ENCODE measurements at places on chromosomes 11 and 22. TPM values are rescaled to one million over a fixed set of nuclear protein-coding genes. Genes with fewer than 3 reads are reported as not detected.

DNA sequence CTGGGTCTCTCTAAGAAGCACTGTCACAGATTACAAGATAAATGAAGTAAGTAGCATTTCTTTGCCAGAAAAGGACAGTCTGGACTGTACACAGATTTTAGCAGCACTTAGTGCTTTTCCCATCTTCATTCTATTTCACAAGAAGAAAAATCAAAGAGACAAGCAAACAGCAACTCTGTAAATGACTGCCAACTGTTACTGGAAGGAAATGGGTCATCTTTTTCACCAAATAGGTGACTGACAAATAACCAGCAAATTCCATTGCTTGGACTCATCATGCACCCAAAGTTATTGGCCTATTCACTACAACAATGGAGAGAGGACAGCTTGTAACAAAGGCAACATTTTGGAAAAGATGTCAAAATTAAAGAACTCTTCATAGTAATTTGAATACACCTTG lies 28.9 kb upstream of the CARD18 start:
- DNase-seq, result no peak

Gene LRP4
- total RNA-seq, result 20.4 TPM

- DNase-seq, result peak; percentile 17
Observed at GRCh38 chr11:74307434-74307833, 4.0 kb downstream of the P4HA3 start.

DNA sequence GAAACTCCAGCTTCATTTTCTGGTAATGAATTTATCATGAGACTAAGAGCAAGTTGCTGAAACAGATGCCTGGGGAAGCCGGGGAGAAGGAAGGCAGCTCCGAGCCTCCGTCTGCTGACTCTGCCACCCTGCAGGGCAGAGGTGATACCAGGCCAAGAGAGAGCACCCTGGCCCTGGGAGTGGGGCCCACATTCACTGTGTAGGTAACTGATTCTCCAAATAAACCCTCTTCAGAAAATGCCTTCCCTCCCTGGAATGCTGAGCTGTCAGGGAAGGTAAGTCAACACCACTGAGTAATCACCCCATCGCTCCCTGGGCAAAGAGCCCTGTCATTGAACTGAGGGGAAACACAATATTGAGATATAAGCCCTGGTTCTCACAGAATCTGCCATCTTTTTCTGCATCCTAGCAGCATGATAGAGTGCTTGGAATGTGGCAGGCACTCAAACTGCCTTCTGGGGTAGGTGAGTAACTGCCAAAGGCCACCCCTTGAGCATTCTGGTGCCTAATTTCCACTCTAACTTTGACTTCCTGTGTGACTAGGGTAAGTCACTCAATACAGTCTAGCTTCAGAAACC lies 147.6 kb downstream of the SPATA19 start:
- DNase-seq, result no peak

Gene GPR83
- total RNA-seq, result not detected

- DNase-seq, result no peak
Observed at GRCh38 chr11:72226701-72227100, 2.1 kb downstream of the INPPL1 start.

Gene FAM111B
- not detected for total RNA-seq

GRCh38 chr22:48263431-48263765 lies 1500.9 kb downstream of the TBC1D22A start:
- DNase-seq, result no peak

DNA sequence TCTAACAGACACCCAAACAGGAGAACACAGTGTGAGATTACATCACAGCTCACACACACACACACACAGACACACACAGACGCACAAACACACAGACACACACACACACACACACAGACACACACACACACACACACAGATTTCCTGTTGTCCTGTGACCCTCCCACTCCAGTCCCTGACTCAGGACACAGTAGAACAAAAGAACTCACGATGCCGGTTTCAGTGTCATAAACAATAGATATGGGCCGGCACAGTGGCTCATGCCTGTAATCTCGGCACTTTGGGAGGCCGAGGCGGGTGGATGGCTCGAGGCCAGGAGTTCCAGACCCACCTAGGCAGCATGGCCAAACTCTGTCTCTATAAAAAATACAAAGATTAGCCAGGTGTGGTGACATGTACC lies 13.8 kb upstream of the KAT5 start:
- DNase-seq, result no peak

DNA sequence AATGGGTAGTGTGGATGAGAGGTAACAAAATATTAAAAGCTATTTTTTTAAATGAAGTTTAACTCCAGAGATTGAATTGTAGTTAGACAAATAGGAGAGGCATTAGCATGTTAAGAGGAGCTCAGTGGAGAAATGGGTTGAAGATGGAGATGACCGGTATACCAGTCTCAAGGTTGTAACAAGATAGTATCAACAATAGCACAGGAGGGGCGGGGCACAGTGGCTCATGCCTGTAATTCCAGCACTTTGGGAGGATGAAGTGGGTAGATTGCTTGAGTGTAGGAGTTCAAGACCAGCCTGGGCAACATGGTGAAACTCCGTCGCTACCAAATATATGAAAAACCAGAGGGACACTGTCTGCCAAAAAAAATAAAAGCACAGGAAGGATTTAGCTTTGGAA lies 6.0 kb upstream of the ANKRD42 start:
- no peak for DNase-seq

Gene TMEM191C
- not detected for total RNA-seq

GRCh38 chr22:32509045-32509444 lies 34.4 kb downstream of the FBXO7 start:
- DNase-seq, result no peak

Gene C1QTNF6
- total RNA-seq, result 4.7 TPM

Gene OR5B3
- not detected for total RNA-seq

Gene MMP12
- not detected for total RNA-seq

Gene SELENOM
- 198 TPM for total RNA-seq

Gene BATF2
- total RNA-seq, result 2.3 TPM

Gene WBP2NL
- 5.2 TPM for total RNA-seq

DNA sequence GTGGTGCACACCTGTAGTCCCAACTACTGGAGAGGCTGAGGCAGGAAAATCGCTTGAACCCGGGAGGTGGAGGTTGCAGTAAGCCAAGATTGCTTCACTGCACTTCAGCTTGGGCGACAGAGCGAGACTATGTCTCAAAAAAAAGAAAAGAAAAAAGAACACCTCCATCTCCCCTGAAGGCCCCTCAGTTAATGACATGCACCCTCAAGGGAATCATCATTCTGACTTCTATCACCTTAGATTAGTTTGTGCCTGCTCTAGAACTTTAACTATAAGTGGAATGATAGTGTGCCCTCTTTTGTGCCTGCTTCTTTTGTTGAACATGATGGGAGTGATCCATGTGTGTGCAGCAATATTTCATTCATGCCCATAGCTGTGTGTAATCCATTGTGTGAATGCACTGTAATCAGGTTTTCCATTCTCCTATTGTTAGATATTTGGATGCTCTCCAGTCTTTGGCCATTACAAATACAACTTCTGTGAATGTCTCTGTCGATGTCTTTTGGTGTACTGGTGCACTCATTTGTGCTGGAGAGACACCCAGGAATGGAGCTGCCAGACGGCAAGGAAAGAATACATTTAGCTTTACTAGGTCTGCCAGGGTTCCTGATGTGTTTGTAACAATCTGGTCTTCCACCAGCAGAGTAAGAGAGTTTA lies 883 bp upstream of the VPREB3 start:
- no peak for DNase-seq

DNA sequence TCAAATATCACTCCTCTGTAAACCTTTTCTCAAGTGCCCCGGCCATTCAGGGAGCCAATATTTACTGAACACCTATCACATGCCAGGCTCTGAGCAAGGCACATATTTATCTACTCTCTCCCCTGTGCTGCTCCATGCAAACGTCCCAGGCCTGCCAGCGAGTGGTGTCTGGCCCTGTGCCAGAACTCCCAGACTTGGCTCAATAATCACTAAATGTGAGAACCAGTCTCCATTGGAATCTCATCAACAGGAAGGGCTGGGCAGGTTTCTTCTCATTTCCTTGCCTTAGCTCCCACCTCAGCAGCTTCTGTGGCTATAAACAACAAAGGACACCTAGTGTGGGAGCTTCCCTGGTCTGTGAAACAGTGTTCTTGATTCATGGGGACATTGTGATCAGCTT lies 21.7 kb downstream of the RASSF10 start:
- DNase-seq, result peak; percentile 91

GRCh38 chr11:67441731-67442351 lies 1.4 kb downstream of the CORO1B start:
- DNase-seq, result no peak

Gene OR5B17
- not detected for total RNA-seq

Gene GTSE1
- total RNA-seq, result not detected

DNA sequence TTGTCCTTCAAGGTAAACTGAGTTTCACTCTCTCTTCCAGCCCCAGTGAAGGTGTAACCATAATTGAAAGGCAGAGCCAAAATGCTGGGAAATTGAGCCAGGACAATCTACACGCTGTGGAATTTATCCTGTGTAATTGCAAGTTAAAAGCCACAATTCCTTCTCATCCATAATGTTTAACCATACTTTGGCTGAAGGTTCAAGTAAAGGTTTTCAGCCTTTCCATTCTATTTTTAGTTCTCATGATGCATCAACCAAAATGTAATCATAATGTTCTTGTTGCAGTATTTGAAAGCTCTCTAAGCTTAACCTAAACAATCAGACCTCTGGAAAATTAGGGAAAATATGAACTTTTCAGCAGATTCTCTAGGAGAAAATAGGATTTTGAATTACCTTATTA lies 14.0 kb upstream of the ARHGAP42 start:
- DNase-seq, result no peak

DNA sequence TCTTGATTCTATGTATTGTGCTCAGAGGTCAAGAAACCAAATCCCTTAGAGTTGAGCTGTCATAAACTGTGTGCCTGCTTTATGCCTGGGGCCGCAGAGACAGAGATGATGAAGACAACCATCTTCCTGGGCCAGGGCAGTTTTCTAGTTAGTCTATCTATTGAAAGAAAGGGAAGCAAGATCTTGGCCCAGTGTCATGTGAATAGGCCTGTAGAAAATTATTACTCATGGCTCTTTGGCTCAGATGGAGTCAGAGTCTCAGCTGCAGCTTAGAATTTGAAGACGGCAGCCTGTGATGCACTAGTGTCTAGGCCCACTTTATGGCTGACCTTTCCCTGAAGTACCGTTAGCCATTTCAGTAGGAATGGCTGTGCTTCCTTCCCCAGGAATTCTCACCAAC lies 112.0 kb downstream of the DBX1 start:
- no peak for DNase-seq

GRCh38 chr22:20440637-20441591 lies 3.3 kb upstream of the SCARF2 start:
- DNase-seq, result peak; percentile 1

DNA sequence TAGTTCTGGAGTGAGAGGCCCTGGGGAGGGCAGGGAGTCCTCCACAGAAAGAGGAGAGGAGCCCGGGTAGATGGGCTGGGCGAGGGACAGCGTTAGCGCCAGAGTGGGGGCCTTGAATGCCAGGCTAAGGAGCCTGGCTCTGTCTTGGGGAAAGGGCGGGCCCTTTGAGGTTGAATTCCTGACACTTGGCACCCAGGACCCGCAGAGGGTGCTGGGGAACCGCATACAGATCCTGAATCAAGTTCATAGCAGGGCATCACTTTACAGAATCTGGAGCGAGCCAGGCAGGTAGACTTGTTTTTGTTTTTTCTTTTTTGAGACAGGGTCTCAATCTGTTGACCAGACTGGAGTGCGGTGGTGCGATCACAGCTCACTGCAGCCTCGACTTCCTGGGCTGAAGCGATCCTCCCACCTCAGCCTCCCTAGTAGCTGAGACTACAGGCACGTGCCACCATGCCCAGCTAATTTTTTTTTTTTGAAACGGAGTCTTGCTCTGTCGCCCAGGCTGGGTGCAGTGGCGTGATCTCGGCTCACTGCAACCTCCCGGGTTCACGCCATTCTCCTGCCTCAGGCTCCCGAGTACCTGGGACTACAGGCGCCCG lies 6.1 kb downstream of the CARNS1 start:
- no peak for DNase-seq

DNA sequence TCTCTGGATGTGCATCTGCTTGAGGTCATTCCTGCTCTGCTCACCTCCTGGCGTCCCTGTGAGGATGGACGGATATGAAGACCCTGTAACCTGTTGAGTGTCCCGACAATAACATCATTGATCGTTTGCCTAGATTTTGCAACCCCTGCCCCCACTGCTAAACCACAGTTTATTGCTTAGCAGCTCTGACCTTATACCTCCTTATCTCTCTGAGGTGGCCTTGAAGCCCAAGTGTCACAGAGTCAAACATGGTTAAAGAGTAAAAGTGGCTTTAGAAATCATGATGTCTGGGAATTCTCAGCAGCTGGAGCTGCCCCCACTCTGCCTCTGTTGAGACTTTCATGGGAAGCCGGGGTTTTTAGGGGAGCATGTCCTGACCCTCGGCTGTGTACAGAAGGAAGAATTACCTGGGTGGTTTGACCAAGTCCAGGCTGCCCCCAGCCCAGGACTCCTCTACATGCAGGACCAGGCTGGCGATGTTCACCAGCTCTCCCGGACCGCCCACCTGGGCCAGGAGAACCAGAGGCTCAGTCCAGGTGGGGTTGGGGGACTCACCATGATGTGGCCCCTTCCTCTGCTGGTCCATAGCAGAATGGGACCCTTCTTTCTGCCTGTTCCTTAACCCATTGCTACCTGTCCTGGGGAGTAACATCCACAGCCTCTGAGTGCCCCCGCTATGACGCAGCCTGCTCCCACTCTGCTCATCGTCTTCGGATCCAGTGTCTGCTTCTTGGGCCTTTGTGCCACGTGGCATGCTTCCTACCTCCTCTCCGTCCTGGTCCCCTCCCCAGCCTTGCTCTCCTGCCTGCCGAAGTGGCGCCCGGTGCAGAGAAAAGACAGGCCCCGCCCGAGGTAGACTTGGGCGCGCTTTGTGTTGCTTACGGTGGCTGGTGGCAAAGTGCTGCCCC lies 33.4 kb upstream of the FTH1 start:
- no peak for DNase-seq

GRCh38 chr11:2348986-2349385 lies 28.1 kb upstream of the CD81 start:
- no peak for DNase-seq

DNA sequence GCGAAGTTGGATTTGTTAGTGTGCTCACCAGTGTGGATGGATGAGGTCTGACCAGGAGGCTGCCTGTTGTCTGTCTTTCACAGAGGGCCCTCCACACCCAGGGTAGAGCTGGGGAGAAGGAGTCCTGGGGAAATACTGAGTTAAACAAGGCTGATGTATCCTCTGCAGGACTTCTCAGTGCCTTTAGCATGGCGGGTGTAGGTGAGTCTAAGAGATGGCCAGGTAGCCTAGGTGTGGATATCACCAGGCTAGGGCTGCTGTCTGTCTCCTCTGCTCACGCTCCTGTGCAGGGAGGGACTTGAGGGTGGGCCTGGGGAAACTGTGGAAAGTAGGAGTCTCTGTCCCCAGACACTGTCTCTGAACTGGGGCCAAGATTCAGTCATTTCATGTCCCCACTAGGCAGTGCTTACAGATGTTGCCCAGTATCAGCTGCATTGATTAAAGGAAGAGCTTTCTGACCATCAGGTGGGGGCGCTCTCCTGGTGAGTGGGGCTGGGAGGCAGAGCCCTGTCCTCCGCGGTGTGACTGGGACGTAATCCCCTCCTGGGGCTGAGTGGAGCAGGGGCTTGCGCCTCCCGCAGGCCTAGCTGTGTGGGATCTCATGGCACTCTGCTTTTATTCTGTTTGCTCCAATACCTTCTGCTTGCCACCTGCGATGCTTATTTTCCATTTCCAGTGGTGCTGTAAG lies 35.5 kb upstream of the CCDC188 start:
- DNase-seq, result no peak

All from body of pancreas (tissue), 4 donors.